CD4-positive, alpha-beta T cell treated with Interleukin-10 for 1 hour (primary cell): ENCODE measurements at places on chromosomes 1 and 21.

DNA sequence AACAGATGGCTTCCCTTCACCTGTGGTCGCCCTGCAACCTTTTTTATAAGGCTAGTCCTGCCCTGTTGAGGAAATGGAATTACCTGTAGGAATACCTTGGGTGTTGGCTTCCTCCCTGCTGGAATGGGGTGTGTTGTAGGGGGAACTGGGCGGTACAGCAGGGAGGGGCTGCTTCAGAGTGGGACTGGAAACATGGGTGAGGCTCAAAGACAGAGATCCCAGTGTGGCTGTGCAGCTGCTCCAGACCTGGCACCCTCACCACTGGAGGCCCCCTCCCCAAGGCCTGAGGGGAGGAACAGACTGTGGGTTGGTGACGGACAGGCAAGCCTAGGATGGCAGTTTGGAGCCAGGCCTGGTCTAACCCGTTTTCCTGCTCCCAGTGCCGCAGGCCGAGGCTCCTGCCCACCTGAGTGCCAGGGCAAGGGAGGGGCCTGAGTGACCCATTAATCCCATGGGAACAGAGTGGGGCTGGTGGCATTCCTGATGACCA is 4.5 kb downstream of the EFNA3 start:
- DNase-seq: no peak

DNA sequence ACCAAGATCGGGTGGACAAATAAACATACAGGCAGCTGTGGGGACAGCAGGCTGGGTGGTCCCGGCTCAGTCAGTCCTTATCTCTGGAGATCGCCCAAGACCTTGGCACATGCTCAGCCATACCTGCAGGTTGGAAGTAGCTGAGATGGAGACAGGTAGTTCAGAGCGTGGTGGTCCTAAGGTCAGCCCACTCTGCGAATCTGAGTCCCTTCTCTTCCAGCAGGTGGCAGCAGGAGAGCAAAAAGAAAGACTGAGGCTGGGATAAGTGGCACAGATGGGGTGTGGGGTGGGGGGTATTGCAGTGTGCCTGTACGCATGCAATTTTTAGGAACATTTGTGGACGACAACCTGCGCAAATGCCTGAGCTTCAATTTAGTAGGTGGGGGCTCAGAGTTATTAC is 104.9 kb downstream of the TENT5C start:
- peak; percentile 6 for DNase-seq

GRCh38 chr1:186143481-186143880 is 231.6 kb downstream of the TPR start:
- DNase-seq: no peak

DNA sequence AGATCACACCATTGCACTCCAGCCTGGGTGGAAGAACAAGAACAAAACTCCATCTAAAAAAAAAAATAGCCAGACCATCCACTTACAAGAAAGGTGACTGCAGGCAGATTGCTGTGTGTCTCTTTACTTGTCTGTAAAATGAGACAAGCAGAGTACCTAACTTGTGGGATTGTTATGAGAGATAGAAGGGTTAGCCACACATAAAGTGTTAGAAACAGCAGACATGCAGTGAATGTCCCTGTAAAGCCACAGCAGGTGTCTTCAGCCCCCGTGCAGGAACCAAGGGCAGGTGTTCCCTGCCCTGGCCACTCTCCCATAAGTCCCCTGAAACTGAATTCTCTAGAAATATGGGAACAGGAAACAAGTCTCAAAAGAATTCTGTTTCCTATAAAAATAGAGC is 40.8 kb upstream of the EFHD2 start:
- no peak for DNase-seq

DNA sequence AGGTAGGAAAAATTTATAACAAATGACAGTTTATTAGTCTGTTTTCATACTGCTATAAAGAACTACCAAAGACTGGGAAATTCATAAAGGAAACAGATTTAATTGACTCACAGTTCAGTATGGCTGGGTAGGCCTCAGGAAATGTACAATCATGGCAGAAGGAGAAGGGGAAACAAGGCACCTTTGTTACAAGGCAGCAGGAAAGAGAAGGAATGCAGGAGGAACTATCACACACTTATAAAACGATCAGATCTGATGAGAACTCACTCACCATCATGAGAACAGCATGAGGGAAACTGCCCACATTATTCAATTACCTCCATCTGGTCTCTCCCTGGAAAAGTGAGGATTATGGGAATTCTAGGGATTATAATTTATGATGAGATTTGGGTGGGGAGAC is 61.3 kb downstream of the ASB17 start:
- DNase-seq: no peak

- no peak for DNase-seq
Observed at GRCh38 chr1:197663162-197663953, 111.9 kb downstream of the DENND1B start.

DNA sequence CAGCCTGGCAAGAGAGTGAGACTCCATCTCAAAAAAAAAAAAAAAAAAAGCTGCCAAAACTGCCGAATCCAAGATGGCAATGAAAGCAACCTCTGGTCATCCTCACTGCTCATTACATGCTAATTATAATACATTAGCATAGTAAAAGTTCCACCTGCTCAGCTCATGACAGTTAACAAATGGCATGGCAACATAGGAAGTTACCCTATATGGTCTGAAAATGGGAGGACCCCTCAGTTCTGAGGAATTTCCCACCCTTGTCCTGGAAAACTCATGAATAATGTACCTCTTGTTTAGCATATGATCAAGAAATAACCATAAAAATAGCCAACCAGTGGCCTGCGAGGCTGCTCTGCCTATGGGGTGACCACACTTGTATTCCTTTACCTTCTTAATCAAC is 93.1 kb upstream of the PGBD5 start:
- no peak for DNase-seq

DNA sequence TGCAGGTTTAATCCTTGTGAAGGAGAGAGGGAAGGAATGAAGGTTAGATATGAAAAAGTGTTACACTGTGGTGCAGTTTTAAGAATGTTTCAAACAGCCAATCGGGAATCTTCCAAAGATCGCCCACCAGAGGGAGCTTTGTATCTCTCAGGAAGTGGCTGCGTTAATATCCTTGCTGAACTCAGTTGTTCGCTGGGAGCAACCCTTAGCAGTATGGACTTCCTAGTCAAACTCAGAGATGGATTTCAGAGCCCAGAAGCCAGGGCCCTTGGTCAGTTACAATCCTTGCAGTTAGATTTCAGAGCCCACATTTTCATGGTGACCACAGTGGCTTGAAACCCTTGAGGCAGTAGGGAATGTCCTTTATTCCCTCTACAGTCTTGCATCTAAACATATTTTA is 136.2 kb downstream of the NTNG1 start:
- DNase-seq: no peak

- no peak for DNase-seq
Observed at GRCh38 chr1:47635111-47635510, 197.3 kb downstream of the FOXD2 start.

DNA sequence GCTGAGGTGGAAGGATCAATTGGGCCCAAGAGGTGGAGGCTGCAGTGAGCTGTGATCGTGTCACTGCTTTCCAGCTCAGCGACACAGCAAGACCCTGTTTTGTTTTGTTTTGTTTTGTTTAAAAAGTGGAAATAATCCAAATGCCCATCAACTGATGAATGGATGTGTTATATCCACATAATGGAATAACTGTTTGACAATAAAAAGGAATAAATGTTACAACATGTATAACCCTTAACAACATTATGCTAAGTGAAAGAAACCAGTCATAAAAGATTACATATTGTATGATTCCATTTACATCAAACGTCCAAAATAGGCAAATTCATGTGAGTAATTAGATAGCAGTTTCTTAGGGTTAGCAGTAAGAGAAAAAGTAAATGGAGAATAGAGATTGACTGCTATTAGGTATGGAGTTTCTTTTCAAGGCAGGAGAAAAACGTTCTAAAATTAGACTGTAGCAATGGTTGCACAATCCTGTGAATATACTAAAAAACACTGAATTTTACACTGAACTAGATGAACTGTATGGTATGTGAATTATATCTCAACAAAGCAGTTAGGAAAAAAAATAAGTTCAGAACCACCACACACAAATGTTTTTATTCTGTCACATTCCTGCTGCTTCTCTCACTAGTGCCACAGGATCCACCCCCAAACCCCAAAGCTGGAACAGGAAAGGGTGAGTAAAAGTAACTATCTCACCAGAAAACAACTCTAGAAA is 15.7 kb downstream of the FOXJ3 start:
- DNase-seq: peak; percentile 20

GRCh38 chr1:222769181-222769580 is 32.2 kb downstream of the FAM177B start:
- no peak for DNase-seq

- no peak for DNase-seq
Observed at GRCh38 chr1:91751275-91751674, 134.7 kb downstream of the TGFBR3 start.

DNA sequence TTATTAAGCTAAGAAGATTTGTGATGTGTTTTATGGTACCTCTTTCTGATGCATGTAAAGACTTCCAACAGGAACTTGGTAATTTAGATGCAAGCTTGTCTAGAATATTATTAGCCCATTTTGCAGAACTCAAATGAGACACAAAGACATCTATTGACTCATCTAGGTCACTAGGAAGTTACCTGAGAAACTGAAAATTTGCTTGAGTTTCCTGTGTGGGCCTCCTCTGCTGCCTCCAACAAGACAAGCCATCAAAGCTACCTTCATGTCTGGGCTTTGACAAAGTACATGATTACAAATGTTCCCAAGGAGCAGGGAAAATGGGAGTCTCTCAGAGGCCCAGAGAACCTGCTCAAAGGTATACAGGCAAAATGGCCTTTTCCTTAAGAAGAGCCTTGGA is 5.6 kb downstream of the RUNX1 start:
- DNase-seq: peak; percentile 56

- no peak for DNase-seq
Observed at GRCh38 chr1:46211051-46211450, 7.9 kb downstream of the LURAP1 start.

- DNase-seq: no peak
Observed at GRCh38 chr1:200991097-200991614, 32.4 kb downstream of the KIF21B start.

GRCh38 chr21:40976198-40977109 is 129.5 kb upstream of the DSCAM start:
- no peak for DNase-seq

- no peak for DNase-seq
Observed at GRCh38 chr1:201849372-201850052, 20.6 kb downstream of the IPO9 start.

- no peak for DNase-seq
Observed at GRCh38 chr1:238485912-238486209, 595.1 kb upstream of the ZP4 start.

- no peak for DNase-seq
Observed at GRCh38 chr21:34843562-34843961, 174.8 kb downstream of the CLIC6 start.
